Heart right ventricle (tissue), 16 donors: ENCODE measurements at places on chromosomes 7 and 10. TPM values are rescaled to one million over a fixed set of nuclear protein-coding genes. Genes with fewer than 3 reads are reported as not detected.

The NAT16 gene
- not detected for total RNA-seq

The SLC18A2 gene
- 0.15 TPM for total RNA-seq

The CUZD1 gene
- total RNA-seq: 0.26 TPM

The DOCK4 gene
- 10.8 TPM for total RNA-seq

The EPO gene
- not detected for total RNA-seq

The FOXP2 gene
- 2.1 TPM for total RNA-seq

The HGF gene
- 2.5 TPM for total RNA-seq

The SLC13A1 gene
- not detected for total RNA-seq

The EGR2 gene
- total RNA-seq: 1.00 TPM

The TMEM176B gene
- 26.5 TPM for total RNA-seq

The NKX2-3 gene
- not detected for total RNA-seq

The VSTM4 gene
- 19.5 TPM for total RNA-seq

The TYSND1 gene
- 4.4 TPM for total RNA-seq

The BNIP3 gene
- total RNA-seq: 134 TPM

The ANKRD61 gene
- total RNA-seq: not detected

The ENO4 gene
- 0.11 TPM for total RNA-seq

The AKR1C8 gene
- total RNA-seq: not detected

The OR2A12 gene
- total RNA-seq: not detected

The CALML3 gene
- not detected for total RNA-seq

The CHAT gene
- total RNA-seq: not detected

The WNT16 gene
- total RNA-seq: not detected

The NEUROG3 gene
- not detected for total RNA-seq

The COL17A1 gene
- total RNA-seq: not detected

The DRGX gene
- not detected for total RNA-seq

The VSIR gene
- 80.2 TPM for total RNA-seq

The CCDC146 gene
- 6.8 TPM for total RNA-seq

The CUBN gene
- total RNA-seq: 0.61 TPM

The TMUB1 gene
- 31.3 TPM for total RNA-seq

The ASB15 gene
- 72.9 TPM for total RNA-seq

The CNPY1 gene
- total RNA-seq: not detected

The SH2D4B gene
- total RNA-seq: not detected

The MEST gene
- total RNA-seq: 6.6 TPM
